ENCODE measurements at places on chromosomes 1 and 21.
A peak's percentile ranks its signal among the peaks of the same experiment; 100 is the strongest.

DNA sequence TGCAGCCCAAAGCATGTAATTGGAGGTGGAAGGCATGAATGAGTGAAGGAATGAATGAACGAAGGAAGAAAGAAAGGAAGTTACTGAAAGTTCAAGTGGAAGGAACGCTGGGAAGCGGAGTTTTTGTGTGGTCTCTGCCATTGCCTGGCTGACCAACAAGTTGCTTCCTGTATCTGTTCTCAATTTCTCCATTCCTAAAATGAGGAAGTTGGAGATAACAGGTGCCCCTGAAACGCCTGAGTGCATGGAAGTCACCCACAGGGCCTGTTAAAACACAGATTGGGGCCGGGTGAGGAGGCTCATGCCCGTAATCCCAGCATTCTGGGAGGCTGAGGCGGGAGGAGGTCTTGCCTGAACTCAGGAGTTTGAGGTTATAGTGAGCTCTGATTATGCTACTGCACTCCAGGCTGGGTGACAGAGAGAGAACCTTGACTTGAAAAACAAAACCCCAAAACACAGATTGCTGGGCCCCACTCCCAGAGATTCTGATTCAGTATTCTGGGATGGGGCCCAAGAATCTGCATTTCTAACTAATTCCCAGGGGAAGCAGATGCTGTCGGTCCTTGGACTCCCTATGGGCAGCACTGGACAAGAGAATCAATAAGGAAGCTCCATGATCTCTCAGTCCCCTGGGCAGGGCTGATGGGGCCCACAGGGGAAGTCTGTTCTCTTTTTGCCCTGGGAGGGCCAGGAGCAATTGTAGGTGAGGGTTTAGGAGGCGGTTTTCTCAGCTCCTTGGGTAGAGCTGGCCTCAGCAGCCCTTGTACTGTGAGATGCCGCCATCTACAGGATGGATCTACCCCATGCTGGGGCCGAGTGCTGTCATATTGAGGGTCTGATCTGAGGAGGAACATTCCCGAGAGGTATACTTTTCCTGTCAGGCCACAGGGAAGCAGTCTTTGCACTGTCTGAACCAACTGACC, 3.3 kb upstream of the CNR2 start:
- peak; percentile 42 for DNase-seq

- no peak for DNase-seq
Measured at GRCh38 chr1:119045096-119045746, 57.1 kb upstream of the TBX15 start.

DNA sequence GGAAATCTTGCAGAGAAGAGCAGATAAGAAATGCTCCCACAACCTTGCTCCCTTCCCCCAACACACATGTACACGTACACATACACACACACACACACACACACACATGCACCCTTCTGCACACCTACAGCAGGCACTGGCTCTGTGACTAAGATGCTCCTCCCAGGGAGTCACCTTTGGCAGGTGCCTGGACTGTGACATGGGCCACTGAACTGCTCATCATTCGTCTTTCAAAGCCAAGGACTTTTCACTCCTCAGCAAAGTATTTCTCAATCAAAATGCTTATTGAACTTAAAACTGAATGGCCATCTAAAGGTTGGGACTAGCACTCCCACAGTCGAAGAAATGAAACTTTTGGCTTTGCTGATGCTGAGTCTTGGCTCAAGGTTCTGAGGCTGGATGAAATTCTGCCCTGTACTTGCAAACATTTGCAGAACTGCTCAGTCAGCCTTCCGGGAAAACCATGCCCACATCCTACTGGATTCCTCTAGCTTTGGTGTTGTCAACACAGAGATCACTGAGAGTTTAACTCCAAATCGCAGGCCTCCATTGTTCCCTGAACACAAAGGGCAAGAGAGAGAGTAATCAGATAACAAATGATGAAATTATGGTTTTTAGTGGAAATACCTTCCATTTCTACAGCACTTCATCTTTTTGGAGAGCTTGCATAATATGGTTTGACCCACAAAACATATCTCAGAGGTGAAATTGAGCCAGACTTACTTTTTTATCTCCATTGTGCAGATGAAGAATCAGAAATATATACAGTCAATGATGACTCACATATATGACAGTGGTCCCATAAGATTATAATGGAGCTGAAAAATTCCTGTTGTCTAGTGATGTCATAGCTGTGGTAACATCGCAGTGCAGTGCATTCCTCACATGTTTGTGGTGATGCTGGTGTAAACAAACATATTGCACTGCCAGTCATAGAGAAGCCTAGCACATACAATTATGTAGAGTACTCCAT, 72.4 kb upstream of the BCAR3 start:
- no peak for DNase-seq

DNA sequence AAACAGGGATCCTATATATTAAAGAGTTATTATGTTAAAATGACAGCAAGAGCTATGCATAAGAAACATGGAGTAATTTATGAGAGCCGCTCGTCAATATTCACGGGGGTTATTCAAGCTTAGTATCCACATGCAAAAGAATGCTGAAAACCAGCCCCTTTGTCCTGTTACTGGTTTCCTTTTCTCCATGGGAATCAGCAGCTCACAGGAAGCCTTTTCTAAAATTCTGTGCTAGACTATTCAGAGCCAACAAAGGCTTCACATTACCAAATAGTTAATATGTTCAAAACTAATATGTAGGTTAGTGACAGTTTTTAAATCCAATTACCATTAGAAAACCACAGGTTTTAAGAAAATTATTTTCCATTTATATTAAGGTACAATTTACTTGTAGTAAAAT, 225.6 kb upstream of the MAP1LC3C start:
- no peak for DNase-seq
